NCI-H510A treated with DMSO at 0.1 percent for 48 hours (cell line): ENCODE measurements at places on chromosomes 7 and 10.
A peak's percentile ranks its signal among the peaks of the same experiment; 100 is the strongest.

GRCh38 chr10:31623947-31624346, 304.7 kb downstream of the ARHGAP12 start:
- DNase-seq, result no peak

DNA sequence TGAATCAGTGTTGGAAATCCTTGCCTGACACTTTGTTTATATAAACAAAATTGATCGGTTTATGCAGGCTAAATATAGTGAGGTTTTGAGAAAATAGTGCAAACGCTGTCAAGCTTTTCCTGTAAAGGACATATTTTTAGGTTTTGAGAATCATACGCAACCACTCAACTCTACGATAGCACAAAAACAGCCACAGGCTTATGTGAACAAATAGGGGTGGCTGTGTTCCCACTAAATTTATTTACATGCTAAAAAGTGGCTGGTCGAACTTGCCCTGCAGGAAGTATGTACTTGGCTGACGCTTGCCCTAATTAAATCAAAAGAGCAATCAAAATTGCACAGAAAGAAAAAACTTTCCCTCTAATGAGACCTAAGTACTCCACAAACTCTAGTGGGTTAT, 234.7 kb upstream of the CACNA2D1 start:
- no peak for DNase-seq

DNA sequence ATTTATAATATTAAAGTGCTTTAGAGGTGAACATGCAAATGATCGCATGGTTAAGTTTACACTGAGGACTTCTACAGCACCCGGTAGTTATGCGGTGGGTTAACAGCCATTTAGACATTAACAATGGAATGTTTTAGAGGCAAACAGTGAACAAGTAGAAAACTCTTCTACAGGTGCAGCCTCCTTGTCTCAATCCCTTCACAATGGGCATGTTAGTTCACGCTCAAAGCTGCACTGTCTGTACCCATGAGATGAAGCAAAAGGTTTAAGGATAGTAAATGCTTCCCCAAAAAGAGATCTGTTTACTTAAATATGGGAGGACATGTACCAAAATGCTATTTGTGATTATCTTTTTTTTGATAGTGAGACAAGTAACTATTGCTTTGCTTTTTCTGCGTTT, 25.1 kb downstream of the PUS7 start:
- no peak for DNase-seq

DNA sequence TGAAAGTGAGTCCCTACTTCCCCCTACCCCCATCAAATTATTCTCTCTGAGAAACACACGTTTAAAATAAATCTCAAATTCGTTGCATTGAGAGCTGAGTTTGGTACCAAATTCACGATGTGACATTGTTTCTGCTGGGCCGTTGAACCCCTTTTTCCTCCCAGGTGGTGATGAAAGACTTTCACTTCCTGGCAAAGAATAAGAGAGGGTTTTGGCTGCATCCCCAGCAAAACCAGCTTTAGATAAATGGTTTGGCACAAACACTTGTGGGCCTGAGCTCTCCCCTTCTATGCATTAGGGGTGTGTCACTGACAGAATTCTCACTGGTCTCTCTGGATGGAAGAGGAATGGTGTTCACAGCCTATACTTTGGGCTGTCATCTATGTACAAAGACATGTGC, 8.8 kb upstream of the DNTT start:
- DNase-seq, result no peak

DNA sequence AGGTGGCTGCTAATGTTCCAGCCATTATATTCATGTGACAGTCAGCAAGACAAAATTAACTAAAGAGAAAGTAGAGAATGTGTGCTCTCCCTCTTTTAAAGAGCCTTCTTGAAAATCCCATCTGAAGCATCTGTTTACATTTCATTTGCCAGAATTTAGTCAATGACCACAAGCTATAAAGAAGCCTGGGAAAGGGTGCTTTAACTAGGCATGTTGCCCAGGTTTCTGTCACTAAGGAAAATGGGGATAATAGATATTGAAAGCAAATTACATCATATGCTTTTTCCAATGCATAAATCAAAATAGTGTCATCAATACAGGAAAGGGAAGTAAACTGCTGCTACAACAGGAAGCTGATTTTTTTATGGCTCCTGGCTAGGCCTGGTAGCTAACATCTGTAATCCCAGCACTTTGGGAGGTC, 67.7 kb downstream of the ELAPOR2 start:
- peak; percentile 6 for DNase-seq
